ENCODE measurements at places on chromosomes 16 and 17.

GRCh38 chr17:40588552-40588951 is 23.3 kb upstream of the CCR7 start:
- no peak for DNase-seq

- no peak for DNase-seq
Observed at GRCh38 chr16:87597324-87597830, 4.9 kb upstream of the JPH3 start.

DNA sequence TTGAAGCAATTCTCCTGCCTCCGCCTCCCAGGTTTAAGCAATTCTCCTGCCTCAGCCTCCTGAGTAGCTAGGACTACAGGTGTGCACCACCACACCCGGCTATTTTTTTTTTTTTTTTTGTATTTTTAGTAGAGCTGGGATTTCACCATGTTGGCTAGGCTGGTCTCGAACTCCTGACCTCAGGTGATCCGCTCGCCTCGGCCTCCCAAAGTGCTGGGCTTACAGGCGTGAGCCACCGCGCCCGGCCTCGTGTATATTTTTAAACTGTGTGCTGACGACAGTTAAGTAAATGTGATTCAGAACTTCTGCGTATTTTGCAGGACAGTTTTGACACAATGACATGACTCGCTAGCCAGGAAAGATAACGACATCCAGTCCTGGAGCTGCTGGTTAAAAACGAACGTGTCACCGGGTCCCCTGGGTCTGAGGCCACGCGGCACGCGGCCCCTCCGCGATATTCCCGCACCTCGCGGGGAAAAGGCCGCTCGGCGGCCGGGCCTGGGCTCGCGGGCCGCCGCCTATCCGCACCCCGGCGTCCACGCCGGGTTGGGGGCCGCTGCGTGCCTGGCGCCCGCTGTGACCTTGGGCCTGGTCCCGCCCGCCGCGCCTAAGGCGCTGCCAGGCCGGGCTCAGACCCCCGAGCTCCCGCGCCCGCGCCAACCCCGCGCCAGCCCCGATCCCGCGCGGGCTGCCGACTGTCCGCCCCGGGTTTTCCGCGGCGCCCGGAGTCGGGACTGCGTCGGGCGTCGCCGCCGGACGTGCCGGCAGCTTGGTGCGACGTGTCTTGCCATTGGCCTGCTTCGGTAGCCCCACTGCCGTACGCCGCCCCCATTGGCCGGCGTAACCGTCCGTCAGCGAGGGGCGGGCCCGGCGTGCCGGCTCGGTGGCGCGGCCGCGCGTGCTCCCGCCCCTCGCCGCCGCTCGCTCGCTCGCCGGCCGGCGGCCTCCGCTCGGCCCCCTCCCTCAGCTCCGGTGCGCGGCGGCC is at the start of gene FOXK2:
Gene FOXK2 (plus strand): TSS at position 907 of the 985 bp plus-strand sequence. CDS start 157 bp downstream, outside the sequence.
- DNase-seq, result peak; percentile 98

DNA sequence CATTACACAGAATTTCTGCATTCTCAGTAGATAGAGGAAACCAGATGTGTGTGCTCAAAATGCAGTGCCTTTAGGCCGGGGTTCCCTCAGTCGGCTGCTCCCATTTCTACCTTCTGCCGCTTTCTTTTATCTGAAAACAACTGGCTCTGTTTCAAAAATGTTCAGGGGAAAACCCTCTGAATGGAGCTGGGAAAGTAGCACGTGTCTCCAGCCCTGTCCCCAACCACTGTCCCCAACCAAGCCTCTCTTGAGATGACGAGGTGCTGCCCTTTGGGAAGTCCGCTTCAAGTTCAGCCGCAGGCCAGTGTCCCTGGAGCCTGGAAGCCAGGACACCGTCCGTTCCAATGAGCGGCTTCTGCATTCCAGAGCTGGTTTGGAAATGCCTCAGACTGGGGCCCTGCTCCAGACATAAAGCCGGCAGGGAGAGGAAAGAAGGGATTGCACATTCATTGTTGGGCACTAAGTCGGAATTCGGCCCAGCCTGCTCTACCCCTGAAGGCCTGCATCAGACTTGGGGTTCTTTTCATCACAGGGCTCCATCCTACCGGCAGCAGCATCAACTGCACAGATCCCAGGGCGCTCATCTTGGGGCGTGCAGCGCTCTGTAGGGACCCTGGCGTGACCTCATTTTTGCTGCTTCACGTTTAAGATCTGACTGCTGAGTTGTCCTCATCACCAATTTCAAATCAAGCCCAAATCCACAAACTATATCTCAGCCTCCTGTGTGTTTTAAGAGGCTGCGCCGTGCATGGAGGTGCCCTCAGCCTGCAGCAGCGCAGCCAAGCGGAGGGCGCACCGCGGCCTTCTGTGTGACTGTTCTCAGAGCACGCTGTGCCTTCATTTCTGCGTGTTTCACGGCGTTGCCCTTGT is 111.3 kb downstream of the BANP start:
- DNase-seq, result no peak

All from RWPE1 (cell line).